Thoracic aorta (tissue), 2 donors: ENCODE measurements at places on chromosomes 2 and 18.

DNA sequence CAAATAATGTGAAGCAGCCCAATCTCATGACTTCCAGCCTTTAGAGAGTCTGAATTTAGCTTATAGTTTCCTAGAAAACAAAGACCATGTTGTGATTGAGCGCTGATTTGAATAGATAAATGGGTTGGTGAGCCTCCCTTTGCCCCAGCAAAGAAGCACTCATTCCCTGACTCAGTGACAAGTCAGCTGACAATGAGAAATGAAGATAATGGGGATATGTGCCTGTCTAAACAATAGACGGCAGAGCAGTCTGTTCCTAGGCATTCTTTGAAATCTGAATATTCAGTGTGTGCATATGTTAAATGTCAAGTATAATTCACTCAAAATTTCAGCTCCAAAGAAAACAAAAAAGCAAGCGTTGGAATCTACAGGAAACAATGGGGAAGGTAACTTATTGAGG lies 34.8 kb upstream of the LINC00305 start:
- DNase-seq = no peak

DNA sequence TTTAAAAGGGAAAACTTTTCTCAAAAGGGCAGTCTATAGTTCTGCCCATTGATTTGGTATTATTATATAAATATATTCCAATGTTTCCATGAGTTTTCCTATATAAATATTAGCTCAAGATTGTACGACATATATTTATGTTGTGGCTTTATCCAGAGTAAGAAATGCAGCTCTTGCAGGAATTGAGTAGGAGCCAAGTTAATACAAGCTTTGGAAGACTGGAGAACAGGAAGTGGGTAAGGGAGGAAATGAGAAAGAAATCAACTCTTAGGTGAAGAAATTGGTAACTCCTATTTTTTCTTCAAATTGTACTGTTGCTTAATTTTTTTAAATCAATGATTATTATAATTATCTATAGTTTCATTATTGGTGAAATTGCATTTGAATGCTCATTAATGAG lies 105.4 kb upstream of the FAM117B start:
- no peak for DNase-seq

- no peak for DNase-seq
Measured at GRCh38 chr2:127172306-127172705, 47.8 kb downstream of the CYP27C1 start.

GRCh38 chr2:157837851-157838441 lies 38.2 kb downstream of the ACVR1 start:
- DNase-seq = no peak

- no peak for DNase-seq
Measured at GRCh38 chr2:195051401-195051800, 605.6 kb upstream of the SLC39A10 start.

GRCh38 chr2:6008726-6009125 lies 316.5 kb downstream of the SOX11 start:
- no peak for DNase-seq

DNA sequence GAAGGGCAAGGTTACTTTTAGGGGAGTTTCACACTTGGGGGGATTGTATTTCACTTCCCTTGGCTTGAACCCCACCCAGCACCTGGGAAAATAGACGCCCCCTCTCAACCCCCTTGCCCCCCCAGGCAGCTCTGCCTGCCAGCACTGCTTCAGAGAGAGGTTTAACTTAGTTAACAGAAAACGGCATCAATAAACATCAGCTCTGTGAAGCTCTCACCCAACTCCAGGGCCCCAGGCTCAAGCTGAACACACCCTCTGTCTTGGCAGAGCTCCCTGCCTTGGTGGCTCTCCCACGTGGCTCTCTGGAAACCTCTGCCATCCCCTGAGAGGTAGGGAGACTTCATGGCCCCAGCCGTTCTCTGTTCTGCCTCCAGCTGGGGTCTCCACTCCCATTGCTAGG lies 244.1 kb downstream of the ACKR3 start:
- DNase-seq = no peak

GRCh38 chr2:13334545-13334944 lies 617.8 kb downstream of the TRIB2 start:
- no peak for DNase-seq

DNA sequence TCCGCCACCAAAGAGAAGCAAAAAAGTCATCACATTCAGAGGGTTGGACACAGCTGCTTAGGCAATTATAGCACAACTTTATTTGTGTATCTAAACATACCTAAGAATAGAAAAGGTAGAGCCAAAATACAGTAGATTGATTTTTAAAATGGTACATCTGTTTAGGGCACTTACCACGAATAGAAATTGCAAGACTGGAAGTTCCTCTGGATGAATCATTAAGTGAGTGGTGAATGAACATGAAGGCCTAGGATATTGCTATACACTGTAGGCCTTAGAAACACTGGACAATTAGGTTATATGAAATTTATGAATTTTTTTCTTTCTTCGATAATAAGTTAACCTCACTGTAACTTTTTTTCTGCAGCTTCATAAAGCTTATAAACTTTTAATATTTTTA lies 687.0 kb downstream of the BCL11A start:
- no peak for DNase-seq

GRCh38 chr18:52907543-52908308 lies 567.7 kb downstream of the DCC start:
- DNase-seq = no peak

DNA sequence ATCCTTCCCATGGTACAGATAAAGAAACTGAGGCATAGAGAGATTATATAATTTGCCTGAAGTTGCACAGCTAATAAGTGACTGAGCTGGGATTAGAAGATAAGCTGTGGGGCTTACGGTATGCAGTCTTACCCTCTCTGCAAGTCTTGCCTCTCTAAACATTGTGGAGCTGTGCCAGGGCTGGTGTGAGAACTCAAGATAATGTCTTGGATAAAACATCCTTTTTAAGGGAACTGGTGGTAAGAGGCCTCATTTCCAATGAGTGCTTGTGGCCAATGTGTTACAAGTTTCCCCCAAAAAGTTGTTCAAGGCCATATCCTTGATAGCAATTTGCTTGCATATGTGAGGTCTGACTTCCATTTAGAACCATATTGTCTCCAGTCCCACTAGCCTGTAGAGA lies 84.3 kb upstream of the ETAA1 start:
- DNase-seq = no peak

DNA sequence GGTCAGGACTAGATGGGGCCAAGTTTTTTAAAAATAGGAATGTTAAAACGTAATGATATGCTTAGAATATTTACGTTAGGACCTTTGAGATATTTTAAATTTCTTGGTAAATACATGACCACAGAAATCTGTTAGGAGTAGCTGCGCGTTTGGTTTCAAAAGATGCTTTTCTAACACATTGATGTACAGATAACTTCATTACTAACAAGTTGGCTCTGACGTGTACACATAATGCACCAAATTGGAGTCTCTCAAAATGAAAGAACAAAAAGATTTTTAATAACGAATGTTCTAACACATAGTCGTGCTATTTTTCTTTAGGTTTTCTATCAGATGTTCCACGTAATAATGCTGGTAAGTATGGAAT lies 608 bp downstream of the PHOSPHO2 start:
- DNase-seq = no peak

- no peak for DNase-seq
Measured at GRCh38 chr2:103289105-103289725, 527.4 kb downstream of the TMEM182 start.

- no peak for DNase-seq
Measured at GRCh38 chr2:226338825-226339224, 460.8 kb downstream of the IRS1 start.

DNA sequence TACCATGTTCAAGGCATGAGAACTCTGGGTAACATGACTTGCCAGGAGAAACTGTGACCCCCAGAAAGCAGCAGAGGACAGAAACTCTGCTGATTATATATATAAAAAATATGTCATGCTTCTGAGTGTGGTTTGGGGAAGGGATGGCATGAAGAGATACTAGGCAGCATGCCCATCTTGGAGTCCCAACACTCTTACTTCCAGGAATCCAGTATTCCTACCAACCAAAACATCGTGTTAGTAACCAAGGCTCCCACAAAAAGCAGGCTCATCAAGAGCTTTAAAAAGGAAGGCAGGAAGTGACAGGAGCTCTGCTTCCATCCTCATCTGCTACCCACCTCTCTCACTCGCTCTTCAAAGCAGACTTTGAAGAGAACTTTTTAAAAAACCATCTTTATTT lies 31.6 kb upstream of the TWIST2 start:
- DNase-seq = no peak

DNA sequence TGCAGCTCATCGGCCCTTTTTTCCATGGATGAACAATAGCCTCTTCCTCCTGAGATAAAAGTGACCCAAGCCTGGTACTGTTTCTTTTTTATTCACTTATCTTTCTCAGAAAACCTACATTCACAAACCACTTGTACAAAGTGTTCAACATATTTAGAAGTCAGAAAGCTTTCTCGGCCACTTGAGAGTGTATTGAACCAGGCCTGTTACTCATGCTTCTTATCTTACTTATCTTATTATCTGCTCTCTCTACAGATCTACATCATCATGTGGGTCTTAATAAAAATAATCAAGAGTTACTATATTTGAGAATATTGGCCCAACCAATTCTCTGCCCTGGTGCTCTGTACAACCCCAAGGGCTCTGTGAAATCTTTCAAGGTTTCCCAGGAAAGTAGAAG lies 242.1 kb downstream of the MREG start:
- DNase-seq = no peak

DNA sequence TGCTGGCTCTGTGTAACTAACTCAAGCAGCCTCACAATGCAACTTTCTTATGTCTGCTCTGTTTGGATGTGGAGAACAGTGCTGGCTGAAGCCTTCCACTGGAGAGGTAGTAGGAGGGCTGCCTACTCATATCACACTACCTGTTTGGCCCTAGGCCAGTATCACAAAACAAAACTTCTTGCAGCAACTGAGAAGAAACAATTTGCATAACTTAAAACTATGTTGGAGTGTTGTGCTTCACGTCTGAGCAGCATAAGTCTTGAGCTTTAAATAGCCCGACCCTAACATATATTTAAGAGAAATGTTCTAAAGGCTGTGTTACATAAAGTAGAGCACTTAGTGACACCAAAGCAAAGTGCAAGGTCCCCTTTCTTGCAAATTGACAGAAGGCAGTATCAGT lies 204.9 kb upstream of the ACVR2A start:
- DNase-seq = no peak

- DNase-seq = no peak
Measured at GRCh38 chr2:108266218-108266617, 22.5 kb upstream of the SULT1C2 start.

- DNase-seq = no peak
Measured at GRCh38 chr18:46301081-46301480, 196.9 kb downstream of the HAUS1 start.

GRCh38 chr18:79508565-79509535 lies 113.1 kb downstream of the NFATC1 start:
- DNase-seq = no peak

DNA sequence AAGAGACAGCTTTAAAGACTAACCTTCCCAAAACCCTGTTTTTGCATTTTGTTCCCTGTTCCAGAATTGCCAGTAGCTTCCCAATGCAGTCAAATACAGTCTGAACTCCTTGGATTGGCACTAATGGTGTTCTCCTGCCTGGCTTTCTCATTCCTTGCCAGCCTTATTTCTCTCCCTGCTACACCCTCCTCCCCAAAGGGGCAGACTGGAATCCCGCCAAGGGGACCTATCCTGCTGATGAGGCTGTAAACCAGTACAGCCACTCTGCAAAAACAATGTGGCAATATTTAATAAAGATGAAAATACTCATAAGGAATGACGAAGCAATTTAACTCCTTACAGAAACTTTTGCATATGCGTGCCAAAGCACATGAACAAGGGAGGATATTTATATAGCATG lies 4.5 kb upstream of the SLC4A5 start:
- DNase-seq = no peak

DNA sequence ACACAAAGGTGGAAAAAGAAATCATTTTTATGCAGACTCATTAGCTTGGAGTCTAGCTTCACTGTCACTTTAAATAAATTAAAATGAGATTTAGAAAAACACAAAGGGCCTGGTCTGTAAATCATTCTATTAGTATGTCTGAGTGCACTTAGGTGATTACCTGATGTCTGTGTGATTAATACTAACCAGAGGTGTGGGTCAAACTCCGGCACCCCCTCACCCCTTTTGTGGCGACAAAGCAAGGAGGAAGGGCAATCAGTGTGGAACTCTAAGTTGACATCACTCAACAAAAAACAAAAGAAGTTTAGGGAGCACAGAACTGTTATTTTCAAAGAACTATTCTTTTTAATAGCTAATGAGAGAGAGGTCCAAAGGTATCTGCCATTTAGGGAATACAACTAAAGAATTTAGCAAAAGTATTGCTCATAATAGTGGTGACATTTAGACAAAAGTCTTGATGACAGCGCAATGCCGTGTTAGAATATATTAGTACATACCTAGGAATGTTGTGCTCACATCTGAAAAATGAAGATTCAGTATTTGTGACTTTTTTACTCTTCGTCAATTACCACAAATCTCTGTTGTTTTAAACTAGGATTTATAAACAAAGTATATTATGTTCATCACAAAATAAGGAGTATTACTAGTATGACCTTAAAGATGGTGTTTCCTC lies 66.3 kb downstream of the ZEB2 start:
- DNase-seq = no peak

DNA sequence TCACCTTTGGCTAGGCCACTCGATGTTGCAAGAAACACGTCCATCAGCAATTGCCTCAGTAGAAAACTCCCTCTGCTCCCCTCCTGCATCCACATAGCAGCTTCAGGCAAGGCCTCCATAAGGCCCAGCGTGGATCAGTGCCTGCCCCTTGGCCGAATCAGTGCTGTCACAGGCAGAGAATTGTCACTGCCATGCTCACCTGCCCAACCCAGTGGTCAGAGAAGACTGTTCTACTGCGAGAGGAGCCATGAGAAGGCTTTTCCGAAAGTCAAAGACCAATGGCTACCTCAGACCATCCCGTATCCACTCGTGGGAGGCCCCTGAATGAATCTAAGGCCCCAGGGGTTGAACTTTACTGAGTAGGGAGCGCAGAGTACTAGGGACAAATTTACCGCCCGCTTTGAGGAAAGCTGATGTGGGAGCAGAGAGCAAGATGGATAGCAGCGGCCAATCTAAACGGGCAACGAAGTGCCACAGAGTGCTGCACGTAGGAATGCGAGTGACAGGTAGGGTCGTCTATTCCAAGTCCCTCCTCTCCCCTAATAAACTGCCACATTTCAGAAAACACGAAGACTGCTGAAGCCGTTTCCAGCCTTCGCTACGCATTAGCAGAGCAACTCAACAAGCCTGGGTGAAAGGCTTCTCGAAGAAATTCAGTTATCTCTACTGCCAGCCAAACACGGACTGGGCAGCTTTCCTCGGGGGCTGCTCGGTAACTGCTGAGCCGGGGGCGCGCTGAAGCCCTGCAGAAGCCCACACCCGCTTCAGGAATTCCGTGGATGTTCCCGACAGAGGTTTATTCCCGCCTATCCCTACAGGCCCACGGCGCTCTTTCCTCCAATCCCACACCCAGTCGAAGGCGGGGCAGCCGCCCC lies 968 bp upstream of the RALBP1 start:
- no peak for DNase-seq

- no peak for DNase-seq
Measured at GRCh38 chr2:39541011-39541930, 104.2 kb upstream of the MAP4K3 start.

- DNase-seq = no peak
Measured at GRCh38 chr2:170201275-170201674, 23.3 kb downstream of the MYO3B start.

GRCh38 chr2:173496746-173497145 lies 142.1 kb downstream of the CDCA7 start:
- DNase-seq = no peak

- no peak for DNase-seq
Measured at GRCh38 chr2:221480163-221480562, 91.9 kb downstream of the EPHA4 start.
